Activated naive CD8-positive, alpha-beta T cell treated with anti-CD3 and anti-CD28 coated beads for 36 hours (primary cell): ENCODE measurements at places on chromosomes 5 and 9. TPM values are rescaled to one million over a fixed set of nuclear protein-coding genes. Genes with fewer than 3 reads are reported as not detected.

- no peak for DNase-seq
These were observed 42.6 kb upstream of the KIF2A start for GRCh38 chr5:62263401-62263800.

DNA sequence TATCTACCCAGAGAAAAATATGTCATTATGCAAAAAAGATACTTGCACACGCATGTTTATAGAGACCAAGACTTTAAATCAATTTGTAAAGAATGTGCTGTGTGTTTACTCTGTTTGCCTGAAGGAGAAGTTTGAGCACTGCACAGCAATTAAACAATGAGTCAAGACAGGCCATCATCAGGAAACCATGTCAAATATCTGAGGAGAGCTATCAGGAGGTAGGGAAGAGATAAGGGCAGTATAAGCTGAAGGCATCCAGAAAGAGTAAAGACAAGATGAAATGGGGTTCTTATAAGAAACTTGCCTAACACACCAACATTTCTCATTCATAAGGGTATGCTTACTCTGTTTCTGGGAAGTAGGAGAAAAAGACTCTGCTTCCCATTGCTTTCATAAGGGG, 405.8 kb upstream of the PTGER4 start:
- no peak for DNase-seq

Gene PCDHGB1
- not detected for total RNA-seq

Gene SMIM3
- 10.4 TPM for total RNA-seq

GRCh38 chr9:12846035-12846434, 71.2 kb downstream of the LURAP1L start:
- DNase-seq, result no peak

DNA sequence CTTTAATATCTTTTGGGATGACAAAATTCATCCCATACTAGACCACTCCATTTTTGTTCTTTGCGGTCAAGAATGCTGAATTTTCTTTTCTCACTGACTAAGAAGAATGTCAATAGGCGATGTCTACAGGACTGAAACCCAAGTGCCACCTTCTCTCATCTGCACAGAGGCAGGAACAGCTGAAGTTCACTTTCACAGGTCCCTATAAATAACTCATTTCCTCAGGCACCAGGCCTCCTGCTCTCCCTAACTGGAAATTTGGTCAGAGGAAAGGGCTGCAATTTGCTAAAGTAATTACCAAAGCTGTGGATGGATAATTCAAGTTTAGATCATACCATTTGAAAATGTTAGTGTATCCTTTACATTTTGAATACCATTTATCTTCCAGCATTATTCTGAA, 142.9 kb downstream of the DIRAS2 start:
- DNase-seq, result no peak

DNA sequence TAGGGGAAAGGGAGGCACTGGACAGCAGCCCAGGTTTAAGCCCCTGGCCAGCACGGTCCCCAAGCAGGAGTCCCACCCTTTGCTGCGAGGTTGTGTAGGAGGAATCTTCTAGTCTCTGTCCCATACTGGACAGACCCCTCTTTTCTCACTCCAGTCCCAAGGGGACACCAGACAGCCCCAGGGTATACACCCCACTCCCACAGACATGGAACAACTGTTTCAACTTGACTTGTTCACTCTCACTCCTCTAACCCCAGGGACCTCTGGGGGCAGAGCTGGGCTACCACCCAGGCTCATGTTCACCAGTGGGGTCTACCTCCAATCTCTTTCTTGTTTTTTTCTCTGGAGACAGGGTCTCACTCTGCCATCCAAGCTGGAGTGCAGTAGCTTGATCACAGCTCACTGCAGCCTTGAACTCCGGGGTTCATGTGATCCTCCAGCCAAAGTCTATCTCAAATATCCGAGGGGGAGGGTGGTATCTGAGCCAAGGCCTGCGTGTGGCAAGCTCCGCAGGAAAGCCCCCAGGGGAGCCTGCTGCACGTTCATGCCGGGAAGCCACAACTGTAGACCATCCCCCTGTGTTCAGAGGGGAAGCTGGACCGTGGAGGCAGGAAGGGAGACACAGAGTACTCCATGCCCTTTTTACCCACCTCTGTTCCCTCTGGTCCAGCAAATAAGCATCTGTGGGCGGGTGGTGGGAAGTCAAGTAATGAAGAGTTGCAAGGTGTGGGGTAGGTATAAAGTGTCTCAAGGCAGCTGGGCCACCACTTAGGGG, 1.8 kb downstream of the PTGES2 start:
- no peak for DNase-seq

- DNase-seq, result no peak
These were observed 289.6 kb downstream of the SEC61B start for GRCh38 chr9:99511723-99512122.

DNA sequence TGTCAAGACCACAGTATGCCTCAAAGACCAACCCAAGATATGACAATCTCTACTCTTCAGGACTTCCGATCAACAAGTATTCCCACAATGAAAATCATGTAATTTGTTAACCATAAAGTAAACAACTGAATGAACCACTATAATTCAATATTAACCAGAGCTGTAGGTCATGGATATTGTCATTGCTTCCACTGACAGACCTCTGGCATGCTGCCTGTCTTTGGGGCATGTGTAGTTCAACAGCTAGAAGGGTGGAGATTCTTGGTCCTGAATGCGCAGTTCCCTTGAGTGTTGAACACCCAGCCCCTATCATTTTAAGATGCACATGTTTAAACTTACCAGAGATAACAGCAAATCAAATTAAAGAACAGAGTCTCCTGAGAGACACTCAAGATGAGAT, 283.0 kb downstream of the CEMIP2 start:
- no peak for DNase-seq

Gene LHX2
- total RNA-seq, result not detected

DNA sequence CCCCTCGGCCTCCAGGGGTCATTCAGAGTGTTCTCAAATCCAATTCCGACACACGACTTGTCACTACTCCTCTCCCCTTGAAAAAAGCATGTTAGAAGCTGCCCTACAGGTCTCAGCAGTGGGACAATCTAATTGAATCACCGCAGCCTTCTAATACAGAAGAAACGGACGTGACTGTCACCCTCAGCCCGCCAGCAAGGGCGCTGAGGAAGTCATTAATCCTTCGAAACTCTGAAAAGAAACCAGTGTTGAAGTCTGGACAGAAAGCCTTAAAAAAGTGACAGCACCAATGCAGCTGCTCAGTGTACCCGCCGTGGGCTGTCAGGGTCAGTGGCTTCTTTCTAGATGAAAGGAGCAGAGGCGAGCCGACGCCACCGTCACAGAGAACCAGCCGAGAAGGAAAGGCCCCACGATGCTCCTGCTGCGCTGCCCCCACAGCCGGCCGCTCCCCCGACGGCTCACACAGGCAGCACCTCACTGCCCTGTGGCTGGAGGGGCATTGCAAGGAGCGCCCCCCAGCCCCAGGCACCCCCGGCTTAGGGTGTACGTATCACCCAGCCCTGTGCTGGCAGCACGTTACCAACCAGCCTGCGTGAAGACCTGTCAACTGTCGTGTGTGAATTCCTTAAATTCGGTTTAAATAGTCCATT, 5.7 kb downstream of the BRD3OS start:
- no peak for DNase-seq
